ENCODE measurements at places on chromosomes 11 and 22. TPM values are rescaled to one million over a fixed set of nuclear protein-coding genes. Genes with fewer than 3 reads are reported as not detected.

GRCh38 chr22:46446799-46447198 is 90.6 kb downstream of the CELSR1 start:
- DNase-seq = no peak

SMTNL1 gene
- total RNA-seq = not detected

SYT8 gene
- 32.6 TPM for total RNA-seq

FGF19 gene
- not detected for total RNA-seq
